ENCODE measurements at places on chromosomes 2 and 18. TPM values are rescaled to one million over a fixed set of nuclear protein-coding genes. Genes with fewer than 3 reads are reported as not detected.

ZNF804A gene
- total RNA-seq, result 0.19 TPM

- DNase-seq, result no peak
Observed at GRCh38 chr2:167651406-167652151, 595.8 kb downstream of the STK39 start.

GRCh38 chr2:73870084-73870483, 22.7 kb upstream of the ACTG2 start:
- no peak for DNase-seq

DNA sequence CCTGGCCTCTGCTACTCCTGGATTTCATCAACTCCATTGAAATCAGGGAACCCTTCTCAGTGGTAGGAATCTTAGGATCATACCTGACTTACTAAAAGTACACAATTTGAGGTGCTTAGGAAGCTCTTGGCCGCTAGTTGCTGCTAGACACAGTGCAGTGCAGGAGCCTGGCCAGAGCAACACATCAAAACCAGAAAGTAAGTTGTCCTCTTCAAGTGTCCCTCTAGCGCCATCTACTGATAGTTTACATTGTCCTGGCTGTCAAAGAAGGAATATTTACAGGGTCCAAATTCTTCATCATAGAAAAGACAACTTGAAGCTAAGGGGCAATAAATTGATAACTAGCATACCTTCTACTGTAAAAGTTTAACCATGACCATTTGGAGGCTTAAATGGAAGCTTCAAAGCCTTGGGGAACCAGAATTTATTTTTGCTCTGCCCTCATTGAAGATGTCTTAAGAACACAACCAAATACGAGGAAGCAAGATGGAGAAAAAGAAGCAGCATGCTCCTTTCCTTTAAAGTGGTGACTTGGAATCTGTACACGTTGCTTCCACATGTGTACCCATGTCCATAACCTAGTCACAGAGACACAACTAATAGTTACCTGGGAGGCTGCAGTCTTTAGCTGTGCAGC, 889.1 kb upstream of the GCFC2 start:
- no peak for DNase-seq

KCNG2 gene
- 0.76 TPM for total RNA-seq
